Right renal cortex interstitium (tissue), 3 donors: ENCODE measurements at places on chromosomes 7 and 10. TPM values are rescaled to one million over a fixed set of nuclear protein-coding genes. Genes with fewer than 3 reads are reported as not detected.

DNA sequence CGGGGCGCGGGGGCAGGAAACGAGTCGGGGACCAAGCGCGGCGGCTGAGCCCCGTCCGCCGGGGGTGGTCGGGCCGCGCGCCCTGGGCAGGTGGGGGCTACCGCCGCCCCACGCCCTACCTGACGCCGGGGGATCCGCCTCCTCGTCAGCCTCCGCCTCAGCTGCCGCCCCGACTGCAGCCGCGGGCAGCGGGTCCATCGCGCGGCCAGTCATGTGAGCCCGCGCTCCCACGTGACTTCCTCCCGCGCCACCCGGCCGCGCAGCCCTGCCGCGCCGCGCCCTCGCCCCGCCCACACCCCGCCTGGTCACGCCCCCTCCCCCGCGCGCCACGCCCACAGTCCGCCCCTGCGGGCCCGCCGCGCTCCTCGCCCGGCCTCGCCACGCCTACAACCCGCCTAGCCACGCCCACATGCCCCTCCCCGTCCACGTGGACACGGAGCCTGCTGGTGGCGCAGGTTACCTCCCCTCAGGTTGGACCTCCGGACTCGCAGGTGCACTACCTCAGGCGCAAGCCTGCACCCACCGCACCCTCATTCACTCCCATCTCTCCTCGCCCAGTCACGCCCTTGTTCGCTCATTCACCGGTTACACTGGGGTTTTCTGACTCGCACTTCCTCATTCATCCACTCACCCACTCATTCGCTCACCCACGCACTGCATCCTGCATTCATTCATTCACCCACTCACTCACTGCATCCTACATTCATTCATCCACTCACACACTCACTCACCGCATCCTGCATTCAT, at the start of gene SNX8:
TSS of gene SNX8 (minus strand) at position 233 of the 747 bp plus-strand sequence. CDS start at position 213, 20 bp downstream.
- peak; percentile 61 for DNase-seq

DNA sequence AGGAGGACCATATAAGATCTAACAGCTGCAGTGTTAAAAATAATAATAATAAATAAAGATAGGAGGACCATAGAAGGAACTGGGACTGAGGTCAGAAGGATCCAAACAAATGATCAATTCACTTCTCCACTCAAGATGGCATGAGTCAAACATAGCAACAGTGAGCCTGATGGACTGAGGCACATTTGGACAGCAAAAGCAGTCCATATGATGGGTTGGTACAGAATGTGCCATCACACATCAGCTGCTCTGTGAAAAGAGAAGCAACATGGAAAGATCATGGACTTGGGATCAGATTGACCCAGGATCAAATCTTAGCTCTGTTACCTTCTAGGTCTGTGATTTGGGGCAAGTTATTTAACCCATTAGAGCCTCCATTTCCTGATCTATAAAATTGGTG, 188.9 kb upstream of the KMT2E start:
- DNase-seq, result no peak

- DNase-seq, result no peak
These were observed 486.0 kb downstream of the TNS3 start for GRCh38 chr7:47095946-47096345.

GRCh38 chr10:35493196-35494118, 111.7 kb upstream of the GJD4 start:
- DNase-seq, result no peak

- no peak for DNase-seq
These were observed 329.2 kb downstream of the BBS9 start for GRCh38 chr7:33458581-33458980.

DNA sequence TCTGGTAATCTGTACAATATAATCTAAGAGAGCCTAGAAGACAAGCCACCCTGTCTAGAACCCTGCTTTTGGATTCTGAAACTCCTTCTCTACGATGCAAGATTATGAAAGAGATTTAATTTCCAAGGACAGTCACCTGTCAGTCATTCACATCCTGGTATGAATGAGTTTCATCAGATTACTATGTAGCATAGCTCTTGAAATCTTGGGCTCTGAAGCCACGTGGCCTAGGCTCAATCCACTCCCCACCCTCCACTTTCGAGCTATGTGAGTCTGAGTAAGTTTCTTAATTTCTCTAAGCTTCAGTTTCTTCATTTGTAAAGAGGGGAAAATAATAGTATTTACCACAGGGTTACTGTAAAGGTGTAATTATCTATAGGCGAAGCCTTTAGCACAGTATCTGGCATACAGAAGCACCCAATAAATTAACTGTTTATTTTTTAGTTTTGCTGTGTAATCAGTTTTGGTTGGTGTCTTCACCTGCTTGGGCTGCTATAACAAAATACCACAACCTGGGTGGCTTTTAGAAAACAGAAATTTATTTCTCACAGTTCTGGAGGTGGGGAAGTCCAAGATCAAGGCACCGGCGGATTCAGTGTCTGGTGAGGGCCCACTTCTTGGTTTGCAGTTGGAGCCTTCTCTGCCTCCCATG, 71.3 kb downstream of the MYOF start:
- DNase-seq, result no peak

- DNase-seq, result no peak
These were observed 442.7 kb upstream of the POM121L12 start for GRCh38 chr7:52592698-52593097.

- no peak for DNase-seq
These were observed 659.0 kb upstream of the PCDH15 start for GRCh38 chr10:55460008-55460407.

DNA sequence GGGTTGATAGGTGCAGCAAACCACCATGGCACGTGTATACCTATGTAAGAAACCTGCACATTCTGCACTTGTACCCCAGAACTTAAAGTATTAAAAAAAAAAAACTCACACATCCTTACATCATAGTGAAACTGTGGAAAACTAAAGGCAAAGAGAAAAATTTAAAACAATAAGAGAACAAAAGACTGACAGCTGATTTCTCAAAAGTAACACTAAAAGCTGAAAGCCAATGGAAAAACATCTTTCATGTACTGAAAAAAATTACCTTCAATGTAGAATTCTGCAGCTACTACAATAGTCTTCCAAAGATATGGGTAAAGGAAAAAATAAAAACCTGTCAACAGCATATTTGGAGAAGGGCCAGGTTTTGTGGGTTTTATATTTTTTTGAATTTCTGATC, 729.1 kb upstream of the NRP1 start:
- DNase-seq, result no peak

- no peak for DNase-seq
These were observed 69.0 kb downstream of the TNRC18 start for GRCh38 chr7:5354460-5355232.

The MALRD1 gene
- polyA plus RNA-seq, result 2.7 TPM

The CTBP2 gene
- polyA plus RNA-seq, result 92.7 TPM

The AOAH gene
- polyA plus RNA-seq, result 2.9 TPM
